ENCODE measurements at places on chromosomes 5 and 9.

GRCh38 chr9:70639853-70640814 lies 225.7 kb upstream of the KLF9 start:
- peak; percentile 71 for DNase-seq

- DNase-seq = peak; percentile 79
Observed at GRCh38 chr9:81522716-81523551, 166.4 kb downstream of the TLE1 start.

- DNase-seq = peak; percentile 60
Observed at GRCh38 chr9:385818-386398, 171.2 kb downstream of the DOCK8 start.

DNA sequence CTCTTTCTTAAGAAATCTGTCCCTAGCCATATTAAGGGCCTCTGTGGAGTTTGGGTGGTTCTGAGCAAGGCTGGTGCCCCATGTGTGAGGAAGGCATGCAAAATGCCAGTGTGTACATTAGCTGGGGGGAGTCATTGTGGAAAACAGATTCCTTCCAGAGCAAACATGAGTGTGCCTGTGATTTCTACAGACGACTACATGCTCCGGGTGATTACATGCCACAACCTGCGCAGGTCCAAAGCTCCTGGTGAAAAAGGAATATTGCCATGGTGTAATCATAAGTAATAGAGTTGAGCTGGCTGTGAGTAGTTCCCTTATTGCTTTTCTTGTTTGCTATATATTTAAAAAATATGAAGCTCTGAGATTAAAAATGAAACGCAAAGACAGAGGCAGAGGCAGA lies 102.1 kb downstream of the ACER2 start:
- no peak for DNase-seq

DNA sequence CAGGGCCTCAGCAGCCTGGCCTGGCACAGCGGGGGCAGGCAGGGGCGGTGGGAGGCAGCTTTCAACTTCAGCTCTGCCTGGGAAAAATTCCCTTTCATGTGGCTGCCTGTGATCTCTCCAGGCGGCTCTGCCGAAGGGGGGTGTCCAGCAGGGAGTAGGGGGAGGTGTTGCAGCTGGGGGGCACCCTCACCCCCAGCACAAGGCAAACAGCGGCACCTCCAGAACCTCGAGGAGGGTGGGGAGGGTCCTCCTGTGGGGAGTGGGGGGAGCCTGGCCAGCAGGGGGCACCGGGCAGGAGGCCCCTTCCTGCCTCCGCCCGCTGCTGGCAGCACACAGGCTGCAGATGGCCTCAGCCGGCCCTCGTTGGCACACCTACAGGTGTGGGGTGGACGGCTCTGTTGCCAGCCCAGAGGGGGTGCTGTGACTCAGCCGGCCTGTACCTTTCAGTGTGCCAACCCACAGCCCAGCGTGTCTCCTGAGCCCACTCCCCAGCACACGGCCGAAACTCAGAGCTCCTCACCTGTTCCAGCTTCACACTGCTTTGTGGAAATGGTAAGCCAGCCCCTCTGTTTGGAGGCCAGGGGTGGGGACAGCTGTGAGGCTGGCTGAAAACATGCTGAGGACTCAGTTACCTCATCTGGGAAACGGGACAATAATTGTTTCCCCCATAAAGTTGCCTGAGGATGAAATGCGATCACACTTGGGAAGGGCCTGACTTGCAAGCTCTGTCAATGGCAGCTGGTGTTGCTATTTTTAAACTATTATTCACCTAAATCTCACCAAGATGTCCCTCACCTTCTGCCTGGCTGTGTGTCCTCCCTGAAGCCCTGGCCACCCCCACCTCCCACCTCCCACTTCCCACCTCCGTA lies 37.0 kb downstream of the CXXC5 start:
- no peak for DNase-seq

- DNase-seq = peak; percentile 31
Observed at GRCh38 chr5:177552839-177553455, 1.4 kb downstream of the FAM193B start.

DNA sequence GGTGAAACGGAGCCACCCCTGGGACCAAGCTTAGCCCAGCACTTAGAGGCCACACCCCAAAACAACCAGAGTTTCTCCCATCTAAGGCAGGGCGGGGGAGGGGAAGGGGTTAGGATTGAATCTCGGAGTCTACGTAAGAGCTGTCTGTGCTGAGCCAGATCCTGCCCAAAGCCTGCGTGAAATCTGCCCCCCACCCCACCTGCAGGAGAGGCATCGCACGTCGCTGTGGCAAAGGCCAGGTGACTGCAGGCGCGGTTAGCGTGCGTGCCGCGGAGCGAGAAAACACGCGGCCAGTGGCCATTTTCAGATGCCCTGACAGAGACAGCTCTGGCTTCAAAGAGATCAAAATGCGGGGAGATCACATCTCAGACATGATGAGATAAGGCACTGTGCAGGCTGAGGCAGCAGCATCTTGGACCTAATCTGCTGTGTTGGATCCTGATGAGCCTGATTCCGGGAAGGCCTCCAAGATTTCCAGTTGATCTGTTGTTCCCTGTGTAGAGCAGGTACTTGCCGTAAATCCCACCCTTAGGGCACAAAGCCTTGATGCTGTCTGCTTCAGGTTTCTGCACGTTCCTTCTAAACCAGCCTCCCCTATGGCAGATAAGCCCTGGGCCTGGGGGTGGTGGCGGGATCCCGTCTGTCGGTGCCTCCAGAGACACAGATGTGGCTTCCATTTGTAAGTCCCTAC lies 2.5 kb upstream of the QSOX2 start:
- DNase-seq = no peak

GRCh38 chr9:101514071-101514470 lies 19.6 kb upstream of the RNF20 start:
- no peak for DNase-seq

GRCh38 chr9:105178076-105178475 lies 66.4 kb upstream of the SLC44A1 start:
- DNase-seq = no peak

- no peak for DNase-seq
Observed at GRCh38 chr9:7578951-7579350, 220.6 kb downstream of the DMAC1 start.

GRCh38 chr9:36407122-36407723 lies 7.2 kb upstream of the RNF38 start:
- DNase-seq = peak; percentile 74

- no peak for DNase-seq
Observed at GRCh38 chr5:87282269-87282668, 14.6 kb downstream of the RASA1 start.

- no peak for DNase-seq
Observed at GRCh38 chr9:133622555-133622954, 13.4 kb upstream of the FAM163B start.

GRCh38 chr5:24855485-24855884 lies 210.7 kb upstream of the CDH10 start:
- no peak for DNase-seq

DNA sequence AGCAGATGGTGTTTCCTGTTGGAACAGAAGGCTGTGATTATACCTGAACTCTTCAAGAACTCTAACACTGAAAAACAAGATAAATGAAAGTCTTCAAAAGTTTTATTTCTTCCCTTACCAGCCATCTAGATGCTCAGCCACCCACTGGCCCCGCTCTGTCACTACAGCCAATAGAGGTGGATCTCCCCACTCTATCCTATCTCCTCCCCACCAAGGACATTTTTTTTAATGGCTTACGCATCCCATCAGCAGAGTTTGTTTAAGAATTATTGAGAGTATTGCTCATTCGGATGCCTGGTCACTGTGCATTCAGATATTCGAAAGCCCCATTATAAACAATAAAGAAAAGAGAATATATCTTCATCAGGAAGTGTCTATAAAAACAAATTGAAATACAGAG lies 159.4 kb downstream of the RASEF start:
- DNase-seq = no peak

DNA sequence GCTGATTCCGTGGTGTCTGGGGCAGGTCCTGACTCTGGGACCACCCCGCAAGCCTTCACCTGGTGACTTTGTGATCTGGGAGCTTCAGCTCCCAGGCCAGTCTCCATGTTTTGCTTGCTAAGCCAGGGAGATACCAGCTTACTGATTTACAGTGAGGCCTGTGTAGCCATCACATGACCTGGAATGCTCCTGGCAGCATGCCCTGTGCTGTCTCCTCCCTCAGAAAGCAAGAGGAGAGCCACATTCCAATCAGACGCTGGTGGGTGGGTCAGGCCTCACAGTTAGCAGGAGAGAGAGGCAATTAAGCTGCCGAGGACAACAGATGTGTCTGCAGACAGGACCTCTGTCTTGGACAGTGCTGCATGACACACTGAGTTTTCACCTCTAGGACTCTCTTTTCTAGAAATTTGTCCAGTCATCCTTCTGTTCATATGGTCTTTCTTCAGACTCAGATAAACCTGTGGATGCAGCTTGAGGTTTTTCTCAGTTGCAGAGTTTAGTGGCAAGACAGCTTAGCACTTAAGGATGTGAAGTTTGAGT lies 24.4 kb upstream of the GRPEL2 start:
- DNase-seq = peak; percentile 97

GRCh38 chr9:112575107-112575506 lies 88.5 kb downstream of the KIAA1958 start:
- DNase-seq = no peak

DNA sequence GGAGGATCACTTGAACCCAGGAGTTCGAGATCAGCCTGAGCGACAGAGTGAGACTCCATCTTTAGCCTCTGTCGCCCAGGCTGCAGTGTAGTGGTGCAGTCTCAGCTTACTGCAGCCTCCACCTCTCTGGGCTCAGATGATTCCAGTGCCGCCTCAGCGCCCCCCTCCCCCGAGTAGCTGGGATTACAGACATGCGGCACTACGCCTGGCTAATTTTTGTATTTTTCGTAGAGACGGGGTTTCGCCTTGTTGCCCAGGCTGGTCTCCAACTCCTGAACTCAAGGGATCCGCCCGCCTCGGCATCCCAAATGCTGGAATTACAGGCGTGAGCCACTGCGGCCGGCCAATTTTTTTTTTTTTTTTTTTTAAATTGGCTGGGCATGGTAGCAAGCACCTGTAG lies 2.3 kb upstream of the HSPA9 start:
- DNase-seq = no peak

DNA sequence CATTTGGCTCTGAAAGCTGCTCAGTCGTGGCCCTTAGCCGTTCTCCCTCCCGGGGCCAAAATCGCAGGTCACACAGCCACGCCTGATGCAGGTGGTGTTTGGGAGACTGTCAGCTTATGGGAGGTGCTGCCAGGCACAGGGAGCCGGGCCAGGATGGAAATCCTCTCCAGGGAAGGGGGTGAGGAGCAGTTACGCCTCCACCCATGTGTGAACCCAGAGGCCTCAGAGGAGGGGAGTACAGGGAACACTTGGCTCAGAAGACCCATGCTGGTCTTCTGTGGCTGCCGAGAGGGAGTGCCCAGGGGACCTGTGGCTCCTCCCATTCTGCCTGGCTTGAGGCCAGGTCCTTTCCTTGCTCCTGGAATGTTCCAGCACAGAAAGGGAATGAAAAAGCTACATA lies 3.6 kb upstream of the OLFM1 start:
- no peak for DNase-seq

- no peak for DNase-seq
Observed at GRCh38 chr9:135479469-135480052, at the start of gene PPP1R26. Gene PPP1R26 (plus strand): TSS chr9:135479782. CDS start chr9:135484511, 4,729 bp downstream.

- no peak for DNase-seq
Observed at GRCh38 chr5:179232091-179232735, 113.0 kb downstream of the ADAMTS2 start.

DNA sequence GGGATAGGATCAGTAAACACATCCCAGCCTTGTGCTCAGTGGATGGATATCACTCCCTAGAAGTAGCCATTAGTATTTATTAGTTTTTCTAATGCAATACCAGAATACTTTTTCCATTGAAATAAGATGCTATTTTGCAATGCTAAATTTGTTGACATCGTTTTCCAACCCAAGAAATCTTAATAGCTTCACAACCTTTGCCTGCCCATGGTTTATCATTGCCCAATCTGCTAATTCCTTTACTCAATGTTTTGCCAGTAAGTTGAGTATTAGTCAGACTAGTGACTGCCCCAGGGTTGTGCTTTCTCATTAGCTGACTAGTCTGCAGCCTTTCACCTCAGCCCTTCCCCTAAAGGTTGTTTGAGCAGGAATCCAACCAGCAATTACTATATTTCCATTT lies 62.9 kb downstream of the NREP start:
- DNase-seq = peak; percentile 90

- DNase-seq = no peak
Observed at GRCh38 chr5:160367261-160367660, 3.2 kb downstream of the C1QTNF2 start.

DNA sequence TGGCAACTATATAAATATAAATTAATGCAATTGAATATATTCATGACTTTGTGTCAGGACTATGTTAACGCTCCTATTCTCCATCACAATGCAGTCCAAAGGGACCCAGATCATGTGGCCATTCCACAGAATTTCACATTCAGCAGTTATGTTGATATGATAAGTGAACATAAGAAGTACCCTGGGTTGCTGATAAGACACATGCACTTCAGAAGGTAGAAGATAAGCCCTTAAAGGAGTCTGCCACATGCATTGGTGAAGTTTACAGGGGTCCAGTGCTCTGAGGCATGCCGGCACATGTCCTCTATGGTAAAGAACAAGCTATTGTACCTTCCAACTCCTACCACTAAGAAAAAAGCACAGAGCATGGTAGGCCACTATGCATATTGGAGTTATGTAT lies 76.4 kb downstream of the PHAX start:
- DNase-seq = no peak

- peak; percentile 15 for DNase-seq
Observed at GRCh38 chr9:35342221-35342958, 147.5 kb upstream of the RUSC2 start.

DNA sequence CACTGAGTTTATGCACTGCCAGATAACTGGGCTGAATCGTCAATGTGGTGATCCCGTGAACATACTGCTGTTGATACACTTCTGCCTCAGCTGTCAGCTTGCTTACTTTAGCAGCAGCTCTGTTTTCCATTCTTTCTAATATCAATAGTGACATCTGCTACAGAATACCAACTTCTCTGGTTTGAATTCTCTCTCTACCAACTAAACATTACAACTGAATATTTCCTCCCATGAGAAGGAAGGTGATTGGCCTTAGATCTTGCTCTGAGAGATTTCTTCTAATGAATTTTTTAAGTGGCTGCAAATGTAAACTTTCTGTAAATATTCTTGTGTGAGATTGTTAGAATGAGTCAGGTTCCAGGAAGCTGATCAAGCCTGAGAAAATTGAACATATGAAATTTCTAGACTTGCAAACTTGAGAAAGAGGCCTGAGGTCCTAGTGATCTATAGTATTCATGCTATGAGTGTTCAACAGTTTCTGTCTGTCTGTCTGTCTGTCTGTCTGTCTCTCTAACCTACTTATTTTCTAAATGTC lies 205.5 kb upstream of the CDKN2B start:
- peak; percentile 67 for DNase-seq

DNA sequence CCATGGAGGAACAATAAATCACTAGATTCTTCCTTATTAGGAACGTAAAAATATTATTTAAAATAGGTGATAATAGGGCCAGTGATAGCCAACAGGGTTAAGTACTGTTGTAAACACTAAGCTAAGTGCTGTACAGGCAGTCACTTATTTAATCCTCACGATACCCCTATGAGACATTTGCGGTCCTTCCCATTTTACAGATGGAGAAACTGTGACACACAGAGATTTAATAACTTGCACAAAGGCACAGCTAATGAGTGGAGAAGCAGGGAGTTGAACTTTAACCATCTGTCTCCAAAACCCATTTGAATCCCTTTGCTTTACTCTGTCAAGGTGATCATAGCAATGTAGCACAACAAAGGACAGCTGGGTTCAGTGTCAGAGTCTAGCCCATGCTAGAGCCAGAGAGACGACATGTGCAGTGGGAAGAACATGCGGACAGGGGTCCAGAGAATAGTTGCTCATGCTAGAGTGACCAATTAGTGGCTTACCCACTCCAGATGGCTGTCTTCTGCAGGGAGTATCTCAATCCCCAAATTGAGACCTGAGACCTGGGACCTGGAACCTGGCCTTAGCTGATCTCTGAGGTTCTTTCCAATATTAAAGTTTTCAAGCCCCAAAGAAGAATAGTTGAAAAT lies 28.9 kb downstream of the STXBP1 start:
- no peak for DNase-seq

Measured in fibroblast of villous mesenchyme (primary cell).